NCI-H187 treated with DMSO at 0.1 percent for 48 hours (cell line): ENCODE measurements at places on chromosomes 5 and 9.

DNA sequence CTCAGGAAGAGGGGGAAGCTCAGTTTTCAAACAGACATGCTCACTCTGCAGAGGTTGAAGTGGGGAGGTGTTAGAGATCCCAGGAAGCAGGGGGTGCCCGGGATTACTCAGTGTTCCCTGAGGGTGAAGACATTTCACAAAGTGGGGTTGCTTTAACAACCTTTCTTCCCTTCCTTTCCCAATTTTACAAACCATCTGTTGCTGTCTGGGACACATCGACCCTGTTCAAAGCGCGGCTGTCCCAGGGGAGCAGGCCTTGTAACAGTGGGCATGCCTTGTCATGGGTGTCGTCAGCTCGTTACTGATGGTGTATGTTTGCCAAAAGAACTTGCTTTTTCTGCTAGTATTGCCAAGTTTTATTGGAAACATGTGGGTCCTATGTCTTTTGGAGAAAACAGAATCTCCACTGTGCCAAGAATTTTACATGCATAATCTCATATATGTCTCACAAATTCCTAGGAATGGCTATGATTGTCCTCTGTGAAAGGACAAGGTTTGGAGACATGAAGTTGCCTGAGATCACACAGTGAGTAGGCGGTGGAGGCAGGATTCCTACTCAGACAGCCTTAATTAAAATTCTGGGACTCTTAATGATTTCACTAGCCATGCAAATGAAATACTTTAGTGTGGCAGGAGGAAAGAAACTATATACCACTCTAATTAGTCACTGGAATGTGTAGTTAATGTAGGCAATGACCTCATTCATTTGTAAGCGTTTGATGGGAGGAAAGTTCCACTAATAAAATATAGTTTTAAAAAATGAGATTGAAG lies 198.9 kb downstream of the NXNL2 start:
- no peak for DNase-seq

- no peak for DNase-seq
Measured at GRCh38 chr5:136098176-136098575, 34.5 kb upstream of the SMAD5 start.

GRCh38 chr5:55440188-55440646 lies 94.5 kb downstream of the PLPP1 start:
- no peak for DNase-seq

GRCh38 chr9:135905380-135906258 lies 1.7 kb downstream of the CAMSAP1 start:
- no peak for DNase-seq

DNA sequence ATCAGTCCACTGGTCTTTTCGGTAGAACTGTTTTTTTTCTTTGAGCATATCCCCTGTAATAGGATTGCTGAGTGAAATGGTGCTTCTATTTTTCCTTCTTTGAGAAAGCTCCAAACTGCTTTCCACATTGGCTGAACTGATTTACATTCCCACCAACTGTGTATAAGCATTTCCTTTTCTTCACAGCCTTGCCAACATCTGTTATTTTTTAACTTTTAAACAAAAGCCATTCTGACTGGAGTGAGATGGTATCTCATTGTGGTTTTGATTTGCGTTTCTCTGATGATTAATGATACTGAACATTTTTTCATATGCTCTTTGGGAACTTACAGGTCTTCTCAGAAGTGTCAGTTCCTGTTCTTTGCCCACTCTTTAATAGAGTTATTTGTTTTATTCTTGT lies 764.7 kb downstream of the MTRR start:
- no peak for DNase-seq
